ENCODE measurements at places on chromosomes 5 and 9.

DNA sequence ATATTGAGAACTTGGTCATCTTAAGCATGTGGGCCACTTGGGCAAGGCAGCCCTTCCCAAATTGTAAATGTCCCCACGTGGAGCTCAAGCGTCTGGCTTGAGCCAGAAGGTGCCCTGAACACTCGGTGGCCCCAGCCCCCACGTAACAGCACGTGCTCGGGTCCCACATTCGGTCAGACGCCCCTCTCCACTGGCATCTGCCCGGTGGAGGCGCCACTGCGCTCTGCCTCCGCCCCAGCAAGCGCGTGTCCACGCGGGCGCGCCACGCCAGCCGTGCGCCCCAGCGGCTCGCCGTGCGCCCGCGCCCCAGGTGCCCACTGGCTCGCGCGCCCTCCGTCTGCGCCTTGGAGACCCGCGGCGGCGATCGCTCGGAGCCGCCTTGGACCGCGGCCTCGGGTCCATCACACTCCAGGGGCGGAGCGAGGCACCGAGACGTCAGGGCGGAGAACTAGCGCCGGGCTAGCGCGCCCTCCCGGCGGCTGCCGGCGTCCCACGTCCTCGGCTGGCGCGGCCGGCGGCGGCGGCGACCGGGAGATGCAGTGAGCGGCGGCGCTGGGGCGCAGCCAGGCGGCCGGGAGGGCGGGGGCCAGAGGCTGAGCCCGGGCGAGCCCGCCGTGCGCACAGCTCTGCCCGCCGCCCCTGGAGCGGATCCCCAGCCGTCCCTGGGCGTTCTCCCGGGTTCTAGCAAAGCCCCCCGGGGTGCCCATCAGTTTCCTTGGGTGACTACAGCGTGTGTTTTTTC, at the start of gene PALM2AKAP2:
TSS of gene PALM2AKAP2 (plus strand) at position 488 of the 742 bp plus-strand sequence. CDS start 291 bp downstream, outside the sequence.
- no peak for DNase-seq

- no peak for DNase-seq
Measured at GRCh38 chr5:59768152-59769040, 125.1 kb downstream of the PDE4D start.

- DNase-seq, result no peak
Measured at GRCh38 chr5:164204338-164204946, 699.0 kb downstream of the MAT2B start.

- no peak for DNase-seq
Measured at GRCh38 chr5:1951165-1951816, 68.6 kb upstream of the IRX4 start.

DNA sequence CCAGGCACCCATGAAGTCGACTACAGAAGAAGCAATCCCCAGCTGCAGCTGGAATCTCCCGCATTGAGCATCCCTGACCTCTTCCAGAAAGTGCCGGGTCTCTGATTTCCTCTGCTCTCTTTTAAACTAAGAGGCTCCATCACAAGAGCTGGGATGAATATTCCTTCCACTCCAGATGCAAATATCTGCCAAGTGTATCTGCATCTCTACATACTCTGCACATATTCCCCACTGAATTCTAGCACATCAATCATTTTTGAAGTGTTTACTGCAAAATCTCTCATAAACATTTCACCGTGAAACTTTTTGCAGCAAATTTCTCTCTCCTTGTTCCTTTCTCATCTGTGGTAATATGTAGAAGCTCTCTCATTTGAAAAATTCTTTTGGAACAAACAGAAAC, 161.5 kb downstream of the GABRB2 start:
- DNase-seq, result peak; percentile 63

Measured in NCI-H187 treated with DMSO at 0.1 percent for 48 hours (cell line).